WTC11 (cell line): ENCODE measurements at places on chromosomes 6 and 20.

GRCh38 chr6:96186516-96187195 is 170.9 kb downstream of the FUT9 start:
- H3K4me3 ChIP-seq = no peak overlapping the region
- peaks cover 32% of the 10 kb centered on the region for H3K36me3 ChIP-seq
- H3K27me3 ChIP-seq = no peaks in the 10 kb centered on the region
- H3K27ac ChIP-seq = peak overlapping the region; percentile 76; the same call in 1 of the 2 replicates
- peaks cover 57% of the 10 kb centered on the region for H3K4me1 ChIP-seq

GRCh38 chr6:44074813-44075646 is 52.2 kb downstream of the MRPL14 start:
- no peak for DNase-seq
- H3K27me3 ChIP-seq = no peaks in the 10 kb centered on the region
- peak overlapping the region; percentile 31; the same call in 1 of the 2 replicates for H3K27ac ChIP-seq
- H3K4me1 ChIP-seq = peaks cover 45% of the 10 kb centered on the region
- H3K4me3 ChIP-seq = peak overlapping the region; percentile 77; the same call in 1 of the 2 replicates

- H3K27ac ChIP-seq = no peak overlapping the region
- no peaks in the 10 kb centered on the region for H3K36me3 ChIP-seq
- no peak for DNase-seq
- peaks cover 97% of the 10 kb centered on the region for H3K4me1 ChIP-seq
- no peaks in the 10 kb centered on the region; the same call in 1 of the 2 replicates for H3K27me3 ChIP-seq
Measured at GRCh38 chr6:53528107-53528506, 16.8 kb downstream of the GCLC start.

GRCh38 chr6:108897371-108897770 is 49.1 kb downstream of the ARMC2 start:
- no peak overlapping the region for H3K4me3 ChIP-seq
- no peaks in the 10 kb centered on the region for H3K27me3 ChIP-seq
- H3K36me3 ChIP-seq = no peaks in the 10 kb centered on the region
- DNase-seq = no peak

- no peak overlapping the region for H3K4me3 ChIP-seq
- H3K4me1 ChIP-seq = no peaks in the 10 kb centered on the region
- H3K36me3 ChIP-seq = no peaks in the 10 kb centered on the region
- no peaks in the 10 kb centered on the region; the same call in 1 of the 2 replicates for H3K27me3 ChIP-seq
Measured at GRCh38 chr20:41213150-41213820, 75.9 kb downstream of the PLCG1 start.

DNA sequence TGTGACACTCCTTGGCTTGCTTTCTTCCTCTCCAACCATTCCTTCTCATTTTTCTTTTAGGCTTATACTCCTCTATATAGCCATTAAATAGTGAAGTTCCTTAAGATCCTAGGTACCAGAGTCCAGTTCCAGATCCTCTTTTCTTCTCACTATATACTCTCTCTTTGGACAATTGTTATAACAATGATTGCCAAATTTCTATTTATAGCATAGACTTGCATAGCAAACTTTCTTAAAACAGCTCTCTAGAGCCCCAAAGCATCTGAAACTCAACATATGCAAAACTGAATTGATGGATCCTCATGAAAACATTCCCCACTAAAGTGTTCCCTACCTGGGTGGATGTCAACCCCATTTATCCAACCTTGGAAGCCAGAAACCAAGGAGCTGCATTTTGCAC is 13.4 kb downstream of the PHIP start:
- H3K36me3 ChIP-seq = peaks cover 10% of the 10 kb centered on the region
- H3K27ac ChIP-seq = no peak overlapping the region
- H3K27me3 ChIP-seq = no peaks in the 10 kb centered on the region

DNA sequence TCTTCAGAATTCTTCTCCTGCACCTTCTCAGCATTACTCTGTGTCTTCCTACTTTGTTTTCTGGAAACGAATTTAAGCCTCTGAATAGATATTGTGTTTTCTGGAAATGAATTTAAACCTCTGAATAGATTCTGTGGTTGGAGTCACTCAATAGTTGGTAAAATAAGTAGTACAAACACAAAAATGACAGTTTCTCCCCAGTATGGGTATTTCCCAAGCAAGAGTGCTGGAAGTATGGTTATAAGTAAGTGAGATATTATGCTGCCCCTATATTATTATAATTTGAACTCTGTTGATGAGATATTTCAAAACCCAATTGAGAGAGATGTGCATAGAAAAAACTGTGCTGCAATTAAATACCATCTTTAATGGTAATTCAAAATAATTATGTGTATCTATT is 94.9 kb downstream of the TINAG start:
- peaks cover 4% of the 10 kb centered on the region; the same call in 1 of the 2 replicates for H3K36me3 ChIP-seq
- H3K27me3 ChIP-seq = no peaks in the 10 kb centered on the region
- 0 out of 2 replicates have a peak, but pooled peaks cover 4% of the 10 kb centered on the region for H3K4me1 ChIP-seq
- H3K27ac ChIP-seq = no peak overlapping the region
- DNase-seq = no peak

DNA sequence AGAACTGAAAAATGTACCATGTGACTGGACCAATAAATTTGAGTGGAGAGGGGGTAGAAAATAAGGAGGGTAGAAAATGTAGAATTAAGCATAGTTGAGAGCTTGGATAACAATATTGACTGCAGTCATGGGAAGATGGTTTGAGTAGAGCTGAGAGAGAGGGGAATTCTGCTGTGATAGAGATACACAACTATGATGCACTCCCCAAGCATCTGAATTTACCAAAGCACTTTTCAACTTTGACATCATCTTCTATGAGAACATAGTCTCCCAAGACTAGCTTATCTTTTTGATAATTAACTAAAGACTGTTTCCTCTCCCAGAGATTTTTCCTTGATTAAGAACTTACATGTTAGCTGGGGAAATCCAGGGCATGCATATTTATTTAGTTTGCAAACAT is 103.1 kb downstream of the TNFRSF21 start:
- H3K27me3 ChIP-seq = no peaks in the 10 kb centered on the region
- no peaks in the 10 kb centered on the region for H3K4me1 ChIP-seq
- no peaks in the 10 kb centered on the region for H3K36me3 ChIP-seq
- no peak for DNase-seq

GRCh38 chr6:69774740-69775584 is 21.8 kb downstream of the LMBRD1 start:
- H3K27me3 ChIP-seq = no peaks in the 10 kb centered on the region
- H3K4me1 ChIP-seq = peaks cover 3% of the 10 kb centered on the region
- no peak for DNase-seq
- H3K27ac ChIP-seq = no peak overlapping the region
- H3K4me3 ChIP-seq = no peak overlapping the region

DNA sequence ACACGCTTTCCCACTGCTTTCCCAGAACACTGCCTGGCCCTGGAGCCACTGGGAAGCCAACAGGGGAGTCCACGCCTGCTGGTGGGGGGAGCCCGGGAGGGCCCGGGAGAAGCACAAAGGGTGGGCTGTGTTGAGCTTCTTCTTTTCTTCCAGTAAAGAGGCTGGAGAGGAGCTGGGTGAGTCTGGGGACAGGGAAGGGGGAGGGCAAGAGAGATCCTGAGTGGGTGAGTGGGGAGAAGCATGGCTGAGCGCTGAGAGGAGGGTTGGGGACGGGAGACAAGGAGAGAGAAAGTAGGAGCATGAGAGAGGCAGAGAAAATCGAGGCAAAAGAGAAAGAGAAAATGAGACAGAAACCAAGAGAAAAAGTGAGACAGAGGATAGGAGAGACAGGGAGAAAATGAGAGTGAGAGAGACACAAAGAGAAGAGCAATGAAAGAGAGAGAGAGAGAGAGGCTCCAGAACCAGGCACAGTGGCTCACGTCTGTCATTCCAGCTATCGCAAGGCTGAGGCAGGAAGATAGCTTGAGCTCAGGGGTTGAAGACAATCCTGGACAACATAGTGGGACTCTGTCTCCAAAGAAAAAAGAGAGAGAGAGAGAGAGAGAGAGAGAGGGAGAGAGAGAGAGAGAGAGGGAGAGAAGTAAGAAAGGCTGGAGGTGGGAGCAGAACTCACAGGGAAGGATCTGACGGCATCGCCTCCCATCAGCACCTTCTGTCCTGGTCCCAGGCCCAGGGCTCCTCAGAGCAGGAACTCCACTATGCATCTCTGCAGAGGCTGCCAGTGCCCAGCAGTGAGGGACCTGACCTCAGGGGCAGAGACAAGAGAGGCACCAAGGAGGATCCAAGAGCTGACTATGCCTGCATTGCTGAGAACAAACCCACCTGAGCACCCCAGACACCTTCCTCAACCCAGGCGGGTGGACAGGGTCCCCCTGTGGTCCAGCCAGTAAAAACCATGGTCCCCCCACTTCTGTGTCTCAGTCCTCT is 2.0 kb downstream of the LST1 start:
- no peak for DNase-seq
- H3K4me1 ChIP-seq = peaks cover 3% of the 10 kb centered on the region; the same call in 1 of the 2 replicates
- no peaks in the 10 kb centered on the region for H3K36me3 ChIP-seq
- no peaks in the 10 kb centered on the region for H3K27me3 ChIP-seq
- no peak overlapping the region for H3K4me3 ChIP-seq

DNA sequence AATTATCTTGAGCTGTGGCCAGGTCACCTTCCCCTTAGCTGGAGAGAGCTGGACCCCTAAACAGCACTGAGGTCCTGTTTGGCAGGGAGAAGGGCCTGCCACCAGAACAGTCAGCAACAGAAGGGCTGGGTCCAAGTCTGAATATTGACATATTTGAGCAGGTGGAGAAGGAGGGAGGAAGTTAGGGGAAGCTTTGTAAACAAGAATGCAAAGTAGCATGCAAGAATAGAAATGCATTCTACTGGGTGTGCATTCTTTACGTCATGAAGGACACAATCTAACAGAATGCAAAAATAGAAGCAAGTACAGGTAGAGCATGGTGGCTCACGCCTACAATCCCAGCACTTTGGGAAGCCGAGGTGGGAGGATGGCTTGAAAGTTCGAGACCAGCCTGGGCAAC is 100.5 kb downstream of the QRSL1 start:
- no peaks in the 10 kb centered on the region for H3K27me3 ChIP-seq
- H3K4me1 ChIP-seq = peaks cover 7% of the 10 kb centered on the region
- DNase-seq = no peak
- H3K27ac ChIP-seq = no peak overlapping the region

DNA sequence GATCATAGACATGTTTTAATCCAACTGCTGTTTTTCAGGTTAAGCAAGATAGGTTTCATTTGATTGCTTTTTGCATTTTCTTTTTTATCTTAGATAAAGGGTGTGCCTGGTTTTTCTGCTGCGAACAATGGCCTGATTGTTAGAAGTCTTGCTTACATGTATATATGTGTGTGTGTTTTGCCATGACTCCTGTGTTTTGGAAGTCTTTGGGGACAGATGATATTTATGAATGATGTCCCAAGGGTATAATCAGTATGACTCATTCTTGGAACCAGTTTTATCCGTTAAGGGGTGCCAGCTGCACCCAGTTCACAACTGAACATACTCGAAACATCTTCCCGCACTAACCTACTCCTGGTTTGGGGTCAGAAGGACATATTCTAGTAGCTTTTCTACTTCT is 230.1 kb upstream of the SUPT3H start:
- H3K4me3 ChIP-seq = no peak overlapping the region
- DNase-seq = no peak
- H3K36me3 ChIP-seq = no peaks in the 10 kb centered on the region
- peaks cover 6% of the 10 kb centered on the region; the same call in 1 of the 2 replicates for H3K4me1 ChIP-seq
- H3K27me3 ChIP-seq = no peaks in the 10 kb centered on the region

GRCh38 chr20:32496811-32497533 is 88.2 kb downstream of the NOL4L start:
- no peak for DNase-seq
- no peak overlapping the region for H3K27ac ChIP-seq
- no peaks in the 10 kb centered on the region for H3K36me3 ChIP-seq
- no peak overlapping the region for H3K4me3 ChIP-seq

DNA sequence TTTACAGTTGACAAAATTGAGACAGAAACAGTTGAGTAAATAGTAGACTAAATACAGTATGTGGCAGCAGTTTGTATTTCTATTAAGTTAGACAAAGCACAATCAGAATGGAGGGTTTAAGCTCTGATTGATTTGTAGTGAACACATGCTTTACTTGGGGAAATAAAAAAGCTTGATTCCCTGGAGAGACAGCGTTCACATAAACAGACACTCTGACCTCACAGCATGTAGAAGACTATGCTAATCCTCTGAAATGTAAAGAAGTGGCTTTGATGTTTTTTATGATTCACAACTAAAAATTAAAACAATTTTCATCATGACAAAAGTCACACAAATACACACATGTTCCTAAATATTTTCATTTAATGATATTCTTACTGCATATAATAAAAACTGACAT is 126.9 kb upstream of the FAM83B start:
- no peaks in the 10 kb centered on the region for H3K27me3 ChIP-seq
- DNase-seq = no peak
- no peak overlapping the region for H3K27ac ChIP-seq
- H3K4me3 ChIP-seq = no peak overlapping the region

DNA sequence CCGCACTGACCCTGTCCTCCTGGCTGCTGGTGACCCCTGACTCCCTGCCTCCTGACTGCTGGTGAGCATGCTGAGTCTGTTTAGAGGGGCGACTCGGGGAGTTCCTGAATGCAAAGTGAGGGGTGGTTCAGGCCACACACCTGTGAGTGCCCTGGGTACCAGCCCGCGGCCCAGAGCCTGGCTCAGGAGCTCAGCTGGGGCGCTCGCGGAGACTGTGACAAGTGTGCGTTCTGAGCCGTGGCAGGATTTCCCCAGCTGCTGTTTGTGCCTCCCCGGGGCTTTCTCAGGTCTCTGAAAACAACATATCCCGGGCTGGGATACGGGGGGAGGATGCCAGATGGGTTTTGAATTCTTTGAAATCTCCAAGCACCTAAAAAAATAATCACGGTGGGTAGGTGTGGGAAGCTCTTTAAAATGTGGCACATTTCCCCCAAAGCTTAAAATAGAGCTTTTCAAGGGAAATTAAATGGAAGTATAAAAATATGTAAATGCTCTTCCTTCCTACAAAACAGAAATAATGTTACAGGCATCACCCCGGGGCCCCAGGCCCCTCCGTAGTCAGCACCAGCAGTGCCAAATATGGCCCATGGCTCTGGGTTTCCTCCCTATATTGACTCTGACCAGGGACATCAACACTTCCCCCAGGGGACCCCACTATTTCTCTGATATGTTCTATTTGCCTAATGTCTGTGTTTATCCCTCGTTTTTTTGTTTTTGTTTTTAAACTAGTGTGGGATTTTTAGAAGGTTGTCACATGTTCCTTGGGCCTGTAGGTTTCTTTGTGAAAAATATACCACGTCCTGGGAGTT is 49.9 kb upstream of the TAGAP start:
- peaks cover 2% of the 10 kb centered on the region; the same call in 1 of the 2 replicates for H3K4me1 ChIP-seq
- no peak overlapping the region for H3K27ac ChIP-seq
- no peak for DNase-seq

DNA sequence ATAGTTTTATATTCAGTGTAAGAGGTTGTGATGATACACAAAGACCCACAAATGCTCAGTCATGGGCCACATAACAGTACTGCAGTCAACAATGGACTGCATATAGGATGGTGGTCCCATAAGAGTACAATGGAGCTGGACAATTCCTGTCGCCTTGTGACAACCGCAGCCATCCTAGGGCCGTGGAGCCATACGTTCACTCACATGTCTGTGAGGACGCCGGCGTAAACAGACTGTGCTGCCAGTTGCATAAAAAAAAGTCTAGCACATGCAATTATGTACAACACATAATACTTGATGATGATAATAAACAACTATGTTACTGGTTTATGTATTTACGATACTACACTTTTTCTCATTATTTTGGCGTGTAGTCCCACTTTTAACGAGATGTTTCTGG is 30.9 kb downstream of the BFSP1 start:
- no peak for DNase-seq
- peaks cover 11% of the 10 kb centered on the region for H3K4me1 ChIP-seq
- H3K27me3 ChIP-seq = peaks cover under 1% of the 10 kb centered on the region; the same call in 1 of the 2 replicates
- no peak overlapping the region for H3K27ac ChIP-seq
- no peak overlapping the region for H3K4me3 ChIP-seq
- H3K36me3 ChIP-seq = no peaks in the 10 kb centered on the region
